ENCODE measurements at places on chromosomes 2 and 18.
A peak's percentile ranks its signal among the peaks of the same experiment; 100 is the strongest.

DNA sequence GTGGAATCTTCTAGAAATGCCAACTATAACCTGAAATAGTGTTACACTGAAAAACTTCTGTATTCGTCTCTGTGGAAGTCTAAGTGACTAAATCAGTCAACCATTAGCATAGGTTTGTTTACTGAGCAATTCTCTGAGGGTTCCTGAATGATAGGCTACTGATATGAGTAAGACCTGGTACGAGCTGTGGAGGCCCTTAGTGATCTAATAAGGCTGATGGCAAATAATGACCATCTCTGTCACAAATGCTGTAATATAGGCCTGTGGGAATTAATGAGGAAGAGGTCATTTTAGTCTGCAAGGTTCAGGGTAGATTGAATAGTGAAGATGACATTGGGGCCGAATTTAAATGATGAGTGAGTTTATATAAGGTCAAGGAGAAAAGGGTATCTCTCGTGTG, 82.5 kb downstream of the MGAT5 start:
- DNase-seq: no peak

DNA sequence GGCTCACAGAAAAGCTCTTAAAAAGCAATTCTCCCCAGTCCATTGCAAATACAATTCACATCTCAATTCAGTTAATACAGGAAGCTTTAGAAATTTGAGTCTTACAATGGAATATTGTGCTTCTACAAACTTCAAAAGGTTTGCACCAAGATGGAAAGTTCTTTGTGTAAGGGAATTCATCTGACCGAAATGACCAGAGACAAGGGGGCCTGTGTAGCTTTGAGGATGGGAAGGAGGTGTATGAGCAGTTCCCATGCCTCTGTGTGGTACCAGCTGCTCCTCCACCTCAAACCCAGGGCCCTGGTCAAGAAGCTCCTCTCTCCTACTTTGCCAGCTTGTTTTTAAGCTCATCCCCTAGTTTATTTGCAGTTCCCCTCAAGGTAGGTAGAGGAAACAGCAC, 312.8 kb upstream of the PKDCC start:
- no peak for DNase-seq

DNA sequence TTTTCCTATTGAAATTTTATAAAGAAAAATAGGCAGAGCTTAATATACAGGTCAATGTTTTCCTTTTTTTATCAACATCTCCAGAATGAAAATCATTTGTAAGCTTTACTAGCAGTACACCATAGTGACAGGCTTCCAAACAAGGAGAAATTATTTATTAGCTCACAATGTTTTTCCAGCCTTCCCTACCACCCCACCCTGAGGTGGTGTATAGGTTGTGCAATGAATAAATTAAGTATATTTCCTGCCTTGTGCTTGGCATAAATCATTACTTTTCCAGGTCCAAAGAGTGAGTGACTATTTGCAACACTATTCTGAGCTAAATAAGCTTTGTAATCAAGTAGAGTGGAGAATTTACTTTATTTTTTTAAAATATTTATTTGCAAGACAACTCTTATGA, 876.2 kb upstream of the POU3F3 start:
- DNase-seq: no peak

DNA sequence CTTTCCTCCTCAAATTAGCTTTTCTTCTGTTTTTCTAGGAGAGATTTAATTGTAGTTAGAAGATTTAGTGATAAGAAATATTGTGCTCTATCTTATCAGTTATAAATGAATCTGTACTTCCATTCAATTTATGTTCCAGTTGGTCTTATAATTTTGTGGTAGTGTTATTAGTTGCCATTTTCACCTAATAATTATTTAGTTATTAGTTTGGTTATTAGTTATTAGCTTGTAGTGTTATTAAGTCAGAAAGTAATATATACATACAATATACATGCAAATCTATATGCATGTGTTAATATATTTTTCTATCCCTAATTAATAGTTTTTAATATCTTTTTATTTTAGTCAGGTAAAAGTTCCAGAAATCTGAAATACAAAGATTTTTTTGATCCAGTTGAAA, 3.2 kb downstream of the MPHOSPH10 start:
- no peak for DNase-seq

DNA sequence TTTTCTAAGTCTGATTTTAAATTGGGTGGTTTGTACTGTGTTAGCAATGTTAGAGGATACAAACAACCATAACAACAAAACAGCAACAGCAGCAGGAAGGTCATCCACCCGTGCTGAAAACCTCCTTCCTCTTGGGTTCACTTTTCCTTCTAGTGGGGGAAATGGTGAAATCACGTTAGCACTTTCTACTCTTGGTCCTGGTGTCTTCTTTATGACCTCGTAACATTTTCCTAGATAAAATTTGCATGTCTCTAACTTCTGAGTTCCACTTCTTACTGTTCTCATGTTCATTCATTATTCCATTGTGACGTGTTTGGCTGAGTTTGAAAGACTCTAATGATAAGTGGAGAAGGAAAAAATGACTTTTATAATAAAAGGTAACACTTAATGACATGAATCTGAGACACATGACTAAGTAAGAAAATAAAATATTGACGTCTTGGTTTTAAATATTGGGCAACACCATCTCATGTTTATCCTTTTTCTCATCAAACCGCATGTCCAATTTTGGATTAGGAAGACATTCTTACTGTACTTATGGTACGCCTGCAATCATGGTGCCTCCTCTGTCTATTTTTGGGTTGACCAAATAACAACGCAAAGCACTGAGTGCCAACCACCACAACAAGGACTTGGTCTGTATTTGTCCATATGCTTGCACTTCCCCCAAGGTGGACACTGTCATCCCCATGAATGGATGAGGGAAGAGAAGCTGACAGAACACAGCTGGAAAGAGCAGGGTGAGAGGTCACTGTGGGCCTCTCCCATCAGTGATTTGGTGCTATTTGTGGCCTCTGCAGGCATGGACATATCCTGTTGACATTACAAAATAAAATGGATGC, 25.7 kb upstream of the IL1R1 start:
- no peak for DNase-seq

DNA sequence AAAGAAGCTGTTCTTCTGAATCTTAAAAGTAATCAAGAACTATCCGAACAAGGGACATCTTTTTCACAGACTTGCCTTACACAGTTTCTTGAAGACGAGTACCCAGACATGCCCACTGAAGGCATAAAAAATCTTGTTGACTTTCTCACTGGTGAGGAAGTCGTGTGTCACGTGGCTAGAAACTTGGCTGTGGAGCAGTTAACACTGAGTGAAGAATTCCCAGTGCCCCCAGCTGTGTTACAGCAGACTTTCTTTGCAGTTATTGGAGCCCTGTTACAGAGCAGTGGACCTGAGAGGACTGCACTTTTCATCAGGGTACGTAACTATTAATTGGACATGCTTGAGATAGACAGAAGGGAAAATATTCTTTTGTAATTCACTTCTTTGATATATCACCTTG, 2.4 kb downstream of the MRPL44 start:
- no peak for DNase-seq

- DNase-seq: peak; percentile 15
Measured at GRCh38 chr2:36356990-36357846, 1.6 kb downstream of the CRIM1 start.

DNA sequence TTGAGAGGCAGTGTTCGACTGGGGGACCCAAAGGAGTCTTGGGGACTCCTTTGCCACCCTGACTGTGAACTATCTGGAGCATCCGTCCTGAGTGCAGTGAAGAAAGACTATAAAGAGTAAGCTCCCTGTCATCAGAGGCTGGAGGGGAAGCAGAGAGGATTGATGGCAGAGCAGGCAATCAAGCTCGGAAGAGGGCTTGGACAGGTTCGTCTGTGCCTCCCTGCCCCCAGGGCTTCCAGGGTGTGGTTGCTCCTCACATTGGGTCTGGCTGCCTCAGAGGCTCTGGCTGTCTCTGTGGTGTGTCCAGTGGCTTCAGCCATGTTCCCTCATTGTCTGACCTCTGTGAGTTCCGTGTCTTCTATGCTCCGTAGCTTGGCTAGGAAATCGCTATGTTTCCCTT, 13.8 kb upstream of the EN1 start:
- DNase-seq: no peak

DNA sequence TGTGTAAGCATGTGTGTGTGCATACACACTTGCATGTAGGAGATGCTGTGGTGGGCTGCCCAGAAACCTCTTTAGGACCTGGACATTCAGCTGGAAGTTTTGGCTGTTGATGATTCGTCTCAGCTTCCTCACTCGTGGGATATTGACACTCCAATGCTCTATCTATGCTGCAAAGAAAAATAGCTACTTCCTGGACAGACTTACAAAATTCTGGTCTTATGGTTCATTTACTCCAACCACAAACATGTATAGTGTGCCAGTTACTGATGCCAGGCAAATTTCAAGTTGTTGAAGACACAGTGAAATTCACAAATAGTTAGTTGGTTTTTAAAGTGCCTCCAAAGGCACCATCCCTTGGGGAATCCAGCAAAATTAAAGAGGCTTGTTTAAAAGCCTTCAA, 882.6 kb downstream of the CPS1 start:
- DNase-seq: no peak

- no peak for DNase-seq
Measured at GRCh38 chr2:60334610-60335009, 218.8 kb downstream of the BCL11A start.

- no peak for DNase-seq
Measured at GRCh38 chr2:142865924-142866323, 11.5 kb upstream of the KYNU start.

GRCh38 chr2:201057715-201058248, 13.7 kb downstream of the HYCC2 start:
- DNase-seq: no peak

GRCh38 chr2:103010306-103010705, 248.5 kb downstream of the TMEM182 start:
- no peak for DNase-seq

GRCh38 chr2:118056165-118056534, 32.1 kb upstream of the INSIG2 start:
- DNase-seq: peak; percentile 2

DNA sequence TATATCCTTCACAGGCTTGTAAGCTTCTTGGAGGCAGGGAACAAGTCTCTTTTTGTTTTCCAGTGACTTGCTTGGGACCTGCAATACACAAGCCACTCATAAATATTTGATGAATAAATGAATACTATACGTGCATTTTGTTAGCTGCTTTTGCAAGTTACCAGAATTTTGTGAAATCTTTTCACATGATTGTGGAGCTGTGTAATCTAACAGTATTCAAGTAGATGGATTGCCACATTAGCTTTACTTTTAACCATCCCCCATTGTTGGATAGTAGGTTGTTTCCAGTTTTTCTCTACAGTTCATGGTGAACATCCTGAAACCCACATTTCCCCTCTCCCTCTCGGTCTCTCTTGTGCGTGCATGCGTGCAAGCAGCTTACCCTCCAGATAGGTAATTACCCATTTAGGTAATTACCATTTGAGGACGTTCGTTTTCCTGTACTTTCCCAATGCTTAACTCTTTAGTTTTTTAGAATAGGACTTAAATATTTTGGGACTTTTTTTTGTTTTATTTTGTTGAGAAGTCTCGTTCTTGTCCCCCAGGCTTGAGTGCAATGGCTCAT, 12.5 kb downstream of the ZNF407 start:
- no peak for DNase-seq

DNA sequence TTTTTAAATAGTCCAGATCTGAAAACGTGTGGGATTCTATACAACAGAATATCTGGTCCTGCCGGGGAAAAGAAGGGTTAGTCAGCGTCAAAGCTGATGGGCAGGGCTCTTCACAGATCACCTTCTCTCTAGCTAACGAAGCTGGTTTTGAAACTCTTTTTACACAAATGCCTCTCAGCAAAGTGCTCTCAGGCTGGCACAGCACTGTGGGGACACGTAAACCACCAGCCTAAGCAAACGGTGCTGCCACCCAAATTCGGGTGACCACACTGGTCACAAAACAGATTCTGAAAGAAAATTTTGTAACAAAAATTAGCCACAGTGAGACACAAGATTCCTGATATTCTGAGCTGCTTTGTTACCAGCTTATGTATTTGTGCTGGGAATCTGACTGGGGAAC, 53.1 kb upstream of the ARL5A start:
- DNase-seq: no peak

GRCh38 chr2:211435331-211435730, 878.9 kb downstream of the CPS1 start:
- DNase-seq: no peak

DNA sequence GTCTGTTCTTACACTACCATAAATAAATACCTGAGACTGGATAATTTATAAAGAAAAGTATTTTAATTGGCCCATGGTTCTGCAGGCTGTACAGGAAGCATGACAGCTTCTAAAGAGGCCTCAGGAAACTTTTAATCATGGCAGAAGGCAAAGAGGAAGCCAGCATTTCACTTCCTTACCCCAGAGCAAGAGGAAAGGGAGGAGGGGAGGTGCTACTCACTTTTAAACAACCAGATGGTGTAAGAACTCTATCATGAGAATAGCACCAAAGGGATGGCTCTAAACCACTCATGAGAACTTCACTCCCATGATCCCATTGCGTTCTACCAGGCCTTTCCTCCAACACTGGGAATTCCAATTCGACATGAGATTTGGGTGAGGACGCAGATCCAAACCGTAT, 344.4 kb upstream of the SLC39A10 start:
- DNase-seq: peak; percentile 4

- no peak for DNase-seq
Measured at GRCh38 chr2:232482301-232483238, 5.1 kb downstream of the ECEL1 start.

DNA sequence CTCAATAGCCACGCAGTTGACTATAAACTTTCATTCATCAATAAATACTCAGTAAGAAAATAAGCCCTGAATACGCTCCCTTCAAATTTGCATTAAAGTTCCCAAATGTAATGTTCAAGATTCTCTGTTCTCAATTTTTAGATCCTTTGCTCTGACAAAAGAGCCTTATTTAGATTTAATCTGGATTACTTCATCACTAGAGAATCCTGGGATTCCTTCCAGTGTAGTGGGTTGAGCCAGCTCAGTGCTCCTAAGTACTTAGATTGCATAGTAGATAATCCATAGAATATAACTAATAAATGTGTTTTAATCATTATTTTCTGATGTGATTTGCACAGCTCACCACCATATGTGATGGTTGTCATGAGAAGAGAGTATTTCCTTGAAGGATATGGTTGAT, 1286.2 kb downstream of the SUCLG1 start:
- DNase-seq: no peak

- no peak for DNase-seq
Measured at GRCh38 chr2:239719791-239720360, 305.3 kb downstream of the NDUFA10 start.

GRCh38 chr2:9907402-9907801, 44.1 kb upstream of the GRHL1 start:
- DNase-seq: no peak

DNA sequence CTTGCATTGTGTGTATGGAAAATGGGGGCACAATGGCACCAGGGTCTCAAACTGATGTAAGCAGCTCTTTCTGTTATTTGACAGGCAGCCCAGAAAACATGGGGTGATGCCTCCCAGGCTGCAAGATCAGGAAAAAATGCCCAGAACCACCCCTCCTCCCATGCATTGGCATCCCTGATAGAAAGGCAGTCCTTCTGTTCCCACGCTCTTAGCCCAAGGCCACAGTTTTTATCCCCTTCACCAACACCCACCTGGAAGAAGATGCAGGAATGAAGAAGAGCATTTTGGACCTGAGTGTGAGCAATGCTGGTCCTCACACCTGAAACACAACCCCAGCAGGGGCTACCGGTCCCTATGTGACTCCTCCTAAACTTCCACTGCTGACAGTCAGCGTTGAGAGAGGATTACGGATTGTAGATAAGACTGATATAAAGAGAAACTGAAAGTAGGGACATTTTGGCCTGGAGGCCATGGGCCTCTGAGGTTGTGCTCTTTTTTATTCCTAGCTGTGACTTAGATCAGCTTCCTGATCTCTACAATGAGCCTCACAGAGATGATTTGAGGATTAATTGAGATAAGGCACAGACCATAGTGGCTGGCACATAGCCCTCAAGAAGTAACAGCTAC, 386.0 kb upstream of the ATP5MC3 start:
- DNase-seq: no peak
